ENCODE measurements at places on chromosomes 5 and 9.

DNA sequence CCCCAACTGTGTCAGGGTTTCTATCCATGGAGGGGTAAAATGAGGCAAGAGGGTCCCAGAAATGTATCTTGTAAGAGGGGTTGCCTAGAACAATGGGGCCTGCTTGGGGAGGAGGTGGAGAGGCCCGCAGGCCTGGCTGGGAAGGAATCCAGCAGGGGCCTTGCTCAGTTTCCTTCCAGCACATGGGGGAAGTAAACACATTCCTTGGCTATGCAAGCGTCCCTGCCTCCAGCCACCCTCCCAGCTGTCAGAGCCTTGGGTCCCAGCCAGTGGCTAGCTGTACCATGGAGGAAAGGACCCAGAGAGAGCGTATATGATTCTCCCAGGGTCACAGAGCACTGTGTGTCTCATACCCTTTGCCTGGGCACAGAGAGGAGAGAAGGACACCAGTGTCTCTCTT is 71.1 kb upstream of the IL17B start:
- no peak for DNase-seq

GRCh38 chr9:92738661-92739081 is 26.0 kb downstream of the BICD2 start:
- DNase-seq = no peak

GRCh38 chr5:173968154-173968797 is 20.7 kb upstream of the C5orf47 start:
- DNase-seq = no peak

DNA sequence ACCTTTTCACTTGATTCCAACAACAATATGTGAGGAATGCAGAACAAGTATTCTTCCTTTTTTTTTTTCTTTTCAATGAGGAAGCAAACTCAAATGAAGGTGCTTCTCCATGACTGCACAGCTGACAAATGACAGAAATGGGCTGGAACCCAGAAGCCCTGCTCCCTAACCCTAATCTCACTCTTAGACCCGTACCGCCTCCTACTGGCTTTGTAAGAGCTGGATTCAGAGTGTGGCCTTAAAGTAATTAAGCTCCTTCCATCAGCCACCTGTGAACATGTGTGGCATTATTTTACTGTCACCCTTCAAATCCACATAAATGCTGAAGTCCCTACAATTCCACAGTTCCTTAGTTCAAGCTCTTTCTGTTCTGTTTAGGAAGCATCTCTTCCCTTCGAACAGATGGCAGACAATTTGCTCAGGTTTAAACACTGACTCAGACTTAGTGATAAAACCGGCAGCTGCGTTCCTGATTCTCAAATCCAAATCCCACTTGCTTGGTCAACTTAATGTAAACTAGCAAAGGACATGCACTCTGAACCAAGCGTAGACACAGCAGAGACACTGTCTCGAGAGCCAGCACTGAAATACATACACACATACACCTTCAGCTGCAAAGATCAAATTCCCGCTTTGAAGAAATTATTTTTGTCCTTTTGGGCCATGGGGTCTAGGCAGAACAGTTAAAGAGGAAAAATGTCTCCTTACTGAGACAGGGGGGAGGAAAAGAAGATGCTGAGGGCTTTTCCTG is 316.7 kb upstream of the TLE4 start:
- no peak for DNase-seq

GRCh38 chr5:177537389-177538361 is 16.7 kb downstream of the FAM193B start:
- no peak for DNase-seq

- DNase-seq = no peak
Observed at GRCh38 chr9:89888233-89888632, 283.4 kb downstream of the GADD45G start.

DNA sequence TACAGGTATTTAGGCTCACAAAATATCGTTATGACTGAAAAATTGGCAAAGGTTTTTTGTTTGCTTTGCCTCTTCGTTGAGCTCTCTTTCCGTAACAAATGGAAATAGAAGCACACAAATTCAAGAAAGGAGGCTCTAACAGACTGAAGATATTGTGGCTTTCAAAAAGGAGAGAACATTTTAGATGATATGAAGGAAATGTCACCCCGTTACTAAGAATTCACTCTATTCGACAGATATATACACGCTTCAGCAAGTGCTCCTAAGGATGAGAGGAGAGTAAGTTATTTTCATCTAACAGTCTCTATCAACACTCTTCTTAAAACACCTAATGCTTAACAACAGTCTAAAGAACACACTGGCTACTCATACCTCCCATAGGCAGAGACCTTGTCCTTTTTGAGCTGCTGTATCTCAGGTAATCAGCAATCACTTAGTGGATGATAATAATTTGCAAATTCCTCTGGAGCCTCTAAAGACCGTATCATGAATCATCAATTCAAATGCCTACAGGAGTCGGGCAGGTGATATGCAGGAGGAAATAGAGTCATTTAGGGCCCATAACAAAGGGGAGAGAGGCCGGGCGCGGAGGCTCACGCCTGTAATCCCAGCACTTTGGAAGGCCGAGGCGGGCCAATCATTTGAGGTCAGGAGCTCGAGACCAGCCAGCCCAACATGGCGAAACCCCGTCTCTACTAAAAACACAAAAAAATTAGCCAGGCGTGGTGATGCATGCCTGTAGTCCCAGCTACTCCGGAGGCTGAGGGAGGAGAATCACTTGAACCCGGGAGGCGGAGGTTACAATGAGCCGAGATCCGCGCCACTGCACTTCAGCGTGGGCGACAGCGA is 1.4 kb upstream of the HSDL2 start:
- peak; percentile 26 for DNase-seq

- no peak for DNase-seq
Observed at GRCh38 chr9:89482056-89482851, 15.7 kb downstream of the SEMA4D start.

DNA sequence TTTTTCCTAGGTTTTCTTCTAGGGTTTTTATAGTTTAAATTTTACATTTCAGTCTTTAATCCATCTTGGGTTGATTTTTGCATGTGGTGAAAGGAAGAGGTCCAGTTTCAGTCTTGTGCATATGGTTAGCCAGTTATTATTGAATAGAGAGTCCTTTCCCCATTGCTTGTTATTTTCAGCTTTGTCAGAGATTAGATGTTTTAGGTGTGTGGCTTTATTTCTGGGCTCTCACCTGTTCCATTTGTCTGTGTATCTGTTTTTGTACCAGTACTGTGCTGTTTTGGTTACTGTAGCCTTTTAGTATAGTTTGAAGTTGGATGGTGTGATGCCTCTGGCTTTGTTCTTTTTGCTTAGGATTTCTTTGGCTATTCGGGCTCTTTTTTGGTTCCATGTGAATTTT is 25.8 kb downstream of the NIPBL start:
- no peak for DNase-seq

- DNase-seq = no peak
Observed at GRCh38 chr9:16252616-16253015, 617.9 kb downstream of the BNC2 start.

GRCh38 chr5:86866036-86866435 is 248.3 kb downstream of the COX7C start:
- no peak for DNase-seq

GRCh38 chr9:137406085-137406760 is 16.7 kb downstream of the EXD3 start:
- no peak for DNase-seq

- no peak for DNase-seq
Observed at GRCh38 chr5:152116934-152117333, 192.3 kb upstream of the GLRA1 start.

DNA sequence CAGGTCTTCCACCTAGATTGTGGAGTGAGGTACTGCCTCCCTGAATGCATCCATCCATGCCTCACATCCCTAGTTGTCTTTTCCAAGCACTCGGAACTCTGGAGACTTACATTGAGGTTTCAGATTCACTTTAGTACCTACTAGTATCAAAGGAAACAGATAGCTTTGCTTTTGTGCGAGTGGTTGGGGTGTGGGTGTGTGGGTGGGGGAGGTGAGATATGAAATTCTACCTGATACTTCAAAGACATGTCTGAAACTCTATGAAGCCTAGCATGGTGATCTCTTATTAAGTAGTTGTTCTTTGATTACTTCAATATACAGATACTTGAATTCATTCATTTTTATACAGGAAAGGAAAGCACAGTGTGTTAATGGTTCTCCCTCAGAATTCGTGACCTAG is 64.4 kb downstream of the MCCC2 start:
- peak; percentile 34 for DNase-seq

- DNase-seq = no peak
Observed at GRCh38 chr9:89524963-89525362, 27.1 kb upstream of the SEMA4D start.

GRCh38 chr5:168790002-168790635 is 211.0 kb upstream of the PANK3 start:
- no peak for DNase-seq

DNA sequence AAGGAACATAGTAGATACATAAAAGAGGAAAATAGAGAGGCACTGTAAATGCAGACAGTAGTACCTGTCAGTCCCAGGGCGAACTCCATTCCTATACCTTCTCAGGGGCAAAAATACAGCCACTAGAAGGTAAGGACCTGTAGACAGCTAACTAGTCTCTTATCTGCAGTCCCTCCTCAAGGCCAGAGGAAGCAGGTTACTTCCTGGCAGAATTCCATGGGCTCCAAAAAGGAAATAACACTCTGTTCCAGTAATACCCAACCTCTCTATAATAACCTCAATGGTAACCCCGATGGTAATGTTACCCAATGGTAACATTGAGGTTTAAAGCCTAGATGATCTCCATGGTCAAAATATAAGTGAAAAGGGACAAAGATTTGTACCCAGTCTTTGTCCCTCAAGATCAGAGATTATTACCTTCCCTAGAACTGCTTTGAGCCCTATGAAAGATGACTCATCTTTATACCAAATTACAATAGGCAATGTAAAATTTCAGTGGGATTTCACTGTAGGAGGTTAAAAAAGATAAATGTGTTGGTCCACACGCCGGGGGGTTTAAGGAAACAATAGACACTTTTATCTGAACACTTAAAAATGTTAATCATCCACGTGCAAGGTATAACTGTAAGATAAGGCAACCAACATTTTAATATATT is 113.0 kb downstream of the DENND1A start:
- no peak for DNase-seq

GRCh38 chr9:122228568-122229484 is at the start of gene LHX6:
TSS of gene LHX6 (minus strand) at chr9:122228957. CDS start at chr9:122228740, 217 bp downstream.
- no peak for DNase-seq

- DNase-seq = no peak
Observed at GRCh38 chr9:113156880-113157279, 6.1 kb downstream of the SLC31A2 start.

GRCh38 chr5:103674251-103674650 is 111.7 kb upstream of the NUDT12 start:
- no peak for DNase-seq

DNA sequence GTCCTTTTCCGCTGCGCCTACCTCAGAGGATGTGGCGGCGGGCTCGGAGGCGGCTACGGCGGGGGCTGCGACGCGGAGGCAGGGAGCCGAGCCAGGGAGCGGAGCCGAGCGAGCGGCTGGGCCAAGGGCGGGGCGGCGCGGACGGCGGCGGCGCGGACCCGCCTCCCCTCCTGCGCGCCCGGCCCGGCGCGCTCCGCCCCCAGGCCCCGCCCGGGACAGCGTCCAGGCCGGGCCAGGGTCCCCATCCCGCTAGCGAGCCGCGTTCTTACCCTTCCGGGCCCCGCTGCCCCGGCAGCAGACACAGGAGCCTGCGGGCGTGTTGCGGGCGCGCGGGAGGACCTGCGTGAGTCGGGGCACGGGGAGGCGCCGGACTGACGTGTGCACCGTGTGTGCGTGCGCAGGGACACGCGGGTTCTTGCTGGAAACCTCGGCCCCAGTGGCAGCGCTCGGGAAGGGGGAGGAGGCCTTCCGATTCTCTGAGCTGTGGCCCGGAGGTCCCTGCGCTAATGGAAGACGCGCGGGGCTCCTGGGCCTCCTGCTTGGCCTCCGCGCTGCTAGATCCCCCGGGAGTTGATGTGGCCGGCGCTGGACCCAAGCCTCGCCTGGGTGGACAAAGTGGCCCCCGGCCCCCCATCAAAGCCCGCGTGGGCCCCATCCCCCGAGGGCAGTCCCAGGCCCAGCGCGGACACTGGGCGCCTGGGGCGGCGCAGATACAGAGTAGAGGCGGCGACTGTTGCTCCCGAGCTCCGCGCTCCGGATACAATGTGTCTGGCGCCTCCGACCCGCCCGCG is at the start of gene VDAC1:
Gene VDAC1, minus strand, starts transcription at position 350 of the 791 bp plus-strand sequence. CDS start 11,963 bp downstream, outside the sequence.
- DNase-seq = peak; percentile 84

GRCh38 chr9:137581361-137582285 is 2.9 kb upstream of the DPH7 start:
- DNase-seq = no peak

DNA sequence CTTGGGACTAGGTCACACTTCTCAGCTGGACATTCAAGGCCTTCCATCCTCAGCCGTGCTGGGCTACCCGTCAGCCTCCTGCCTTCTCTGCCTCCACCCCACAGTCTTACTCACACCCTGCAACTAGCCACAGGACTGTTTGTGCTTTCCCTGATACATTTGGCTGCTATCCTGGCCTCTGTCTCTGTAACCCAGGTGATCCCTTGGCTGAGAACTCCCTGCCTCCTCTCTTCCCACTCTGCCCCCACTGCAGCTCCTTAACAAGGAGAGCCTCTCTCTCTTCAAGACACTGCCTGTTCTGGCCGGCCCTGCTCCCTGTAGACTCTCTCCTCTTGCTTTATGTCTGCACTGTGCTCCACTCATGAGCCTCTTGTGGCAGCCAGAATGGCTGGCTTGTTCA is 120.6 kb downstream of the MSX2 start:
- DNase-seq = no peak

DNA sequence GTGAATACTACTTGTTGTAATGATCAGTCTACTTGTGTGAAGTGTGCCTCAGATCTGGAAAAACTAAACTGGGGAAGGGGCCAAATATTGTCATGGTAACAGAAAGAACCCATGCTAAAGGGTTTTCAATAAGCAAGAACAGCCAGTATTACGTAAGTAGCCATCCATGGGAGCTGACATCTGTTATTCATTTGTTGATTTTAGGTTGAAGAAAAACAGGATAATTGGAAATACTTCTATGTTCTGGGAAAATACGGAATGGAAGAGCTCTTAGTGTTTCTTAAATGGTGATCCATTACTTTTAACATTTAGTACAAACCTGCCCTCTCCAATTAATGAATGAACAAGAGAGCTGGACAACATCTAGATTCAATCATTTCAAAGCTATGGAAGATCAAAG is 485.8 kb downstream of the NTRK2 start:
- DNase-seq = no peak

DNA sequence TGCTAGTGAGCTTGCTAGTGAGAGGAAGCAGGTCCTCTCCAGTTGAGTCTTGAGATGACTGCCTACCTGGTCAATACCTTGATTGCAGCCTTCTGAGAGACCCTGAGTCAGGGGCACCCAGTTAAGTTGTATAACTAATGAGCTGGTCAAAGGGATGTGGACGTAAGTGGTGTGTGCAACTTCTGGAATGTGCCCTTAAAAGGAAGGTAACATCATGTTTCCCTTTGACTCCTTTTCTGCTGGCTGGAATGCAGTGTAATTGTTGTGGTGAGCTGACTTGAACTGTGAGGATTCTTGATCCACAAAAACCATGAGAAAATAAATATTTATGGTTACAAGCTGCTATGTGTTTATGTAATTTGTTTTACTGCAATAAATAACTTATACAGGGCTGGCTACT is 2.4 kb upstream of the SNX2 start:
- no peak for DNase-seq
